ENCODE measurements at places on chromosomes 5 and 9.

GRCh38 chr5:174378121-174378874 is 332.8 kb downstream of the NSG2 start:
- no peak for DNase-seq

GRCh38 chr5:28234356-28234968 is 1196.1 kb upstream of the CDH9 start:
- no peak for DNase-seq

GRCh38 chr5:96370976-96371375 is 62.1 kb downstream of the PCSK1 start:
- peak; percentile 8 for DNase-seq

GRCh38 chr5:88675168-88675707 is 207.7 kb downstream of the MEF2C start:
- no peak for DNase-seq

- no peak for DNase-seq
These were observed 451.8 kb downstream of the RAB3C start for GRCh38 chr5:59034498-59035186.

DNA sequence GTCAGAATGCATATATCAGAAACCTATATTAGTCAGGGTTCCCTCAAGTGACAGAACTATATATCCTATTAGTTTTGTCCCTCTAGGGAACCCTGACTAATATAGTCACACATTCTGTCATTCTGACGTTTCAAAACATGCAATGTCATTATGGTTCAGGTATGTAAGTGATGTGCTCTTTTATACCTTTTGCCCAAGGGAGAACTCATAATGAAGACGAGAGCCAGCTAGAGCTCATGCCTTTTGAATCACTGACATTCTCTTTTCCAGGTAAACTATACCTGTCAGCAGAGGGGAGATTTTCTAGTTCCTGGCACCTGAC is 576.7 kb downstream of the LRRC70 start:
- DNase-seq: no peak

All from NCI-H2081 treated with DMSO at 0.1 percent for 48 hours (cell line).